ENCODE measurements at places on chromosomes 7 and 10.

- DNase-seq, result peak; percentile 5
Observed at GRCh38 chr7:28102797-28103196, 77.8 kb downstream of the JAZF1 start.

- DNase-seq, result no peak
Observed at GRCh38 chr7:138845711-138846110, 47.7 kb upstream of the ATP6V0A4 start.

DNA sequence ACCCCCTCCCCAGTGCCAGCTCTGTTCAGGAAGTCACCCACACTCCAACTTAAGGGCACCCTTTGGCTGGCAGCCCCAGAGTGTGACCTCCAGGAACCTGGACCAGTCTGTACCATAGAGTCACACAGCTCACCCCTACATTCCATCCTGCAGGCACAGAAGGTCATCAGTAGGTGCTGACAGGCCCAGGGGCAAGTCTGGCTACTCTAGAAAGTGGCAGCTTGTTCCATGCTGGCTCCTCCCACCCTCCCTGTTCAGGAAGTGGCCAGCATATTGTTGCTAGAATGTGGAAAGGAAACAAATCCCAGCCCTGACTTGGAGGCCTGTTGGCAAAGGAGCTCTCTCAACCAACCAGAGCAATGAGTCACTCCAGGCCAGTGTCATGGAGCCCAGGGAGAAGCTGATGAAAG lies 3.2 kb upstream of the NCOA4 start:
- DNase-seq, result peak; percentile 86

- no peak for DNase-seq
Observed at GRCh38 chr7:22617166-22617565, 109.8 kb upstream of the IL6 start.

DNA sequence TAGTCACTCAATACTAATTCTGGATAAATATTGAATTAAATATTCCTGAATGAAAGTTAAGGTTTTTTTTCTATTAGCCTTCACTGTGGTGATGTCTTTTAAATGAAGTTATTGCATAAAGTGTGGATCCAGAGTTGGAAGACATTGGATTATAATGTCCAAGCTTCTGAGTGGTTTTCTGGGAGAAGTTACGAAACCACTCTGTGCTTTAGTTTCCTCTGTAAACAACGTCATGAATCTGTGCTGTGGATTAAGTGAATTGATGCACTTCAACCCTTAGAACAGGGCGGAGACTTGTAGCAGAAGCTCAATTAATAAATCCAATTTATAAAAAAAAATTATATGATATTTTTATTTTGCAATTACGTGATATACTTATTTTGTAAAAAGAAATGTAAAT lies 271.7 kb downstream of the BICC1 start:
- DNase-seq, result no peak

GRCh38 chr7:77923419-77923818 lies 124.8 kb downstream of the PHTF2 start:
- no peak for DNase-seq

GRCh38 chr10:94315975-94316464 lies 46.7 kb downstream of the NOC3L start:
- DNase-seq, result peak; percentile 67

DNA sequence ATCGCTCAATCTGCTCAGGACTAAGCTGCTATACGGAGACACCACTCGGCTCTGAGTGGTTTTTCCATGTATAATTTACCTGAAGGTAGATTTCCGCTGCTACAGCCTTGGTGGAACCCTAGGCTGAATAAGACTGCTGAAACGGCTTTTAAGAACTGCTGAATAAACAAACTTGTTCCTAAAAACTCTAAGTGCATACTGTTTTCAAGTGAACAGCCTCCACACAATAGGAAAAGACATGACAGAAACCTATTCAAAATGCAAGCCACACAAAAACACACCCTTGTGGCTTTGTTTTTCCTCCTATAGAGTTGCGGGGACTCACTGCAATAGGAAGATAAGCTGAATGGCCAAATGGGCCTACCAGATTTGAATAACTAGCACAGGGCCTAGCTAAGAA lies 117.2 kb downstream of the UBE2H start:
- no peak for DNase-seq

- peak; percentile 93 for DNase-seq
Observed at GRCh38 chr7:74627661-74628411, 29.7 kb upstream of the GTF2I start.

- no peak for DNase-seq
Observed at GRCh38 chr7:45703911-45704682, 129.9 kb downstream of the ADCY1 start.

DNA sequence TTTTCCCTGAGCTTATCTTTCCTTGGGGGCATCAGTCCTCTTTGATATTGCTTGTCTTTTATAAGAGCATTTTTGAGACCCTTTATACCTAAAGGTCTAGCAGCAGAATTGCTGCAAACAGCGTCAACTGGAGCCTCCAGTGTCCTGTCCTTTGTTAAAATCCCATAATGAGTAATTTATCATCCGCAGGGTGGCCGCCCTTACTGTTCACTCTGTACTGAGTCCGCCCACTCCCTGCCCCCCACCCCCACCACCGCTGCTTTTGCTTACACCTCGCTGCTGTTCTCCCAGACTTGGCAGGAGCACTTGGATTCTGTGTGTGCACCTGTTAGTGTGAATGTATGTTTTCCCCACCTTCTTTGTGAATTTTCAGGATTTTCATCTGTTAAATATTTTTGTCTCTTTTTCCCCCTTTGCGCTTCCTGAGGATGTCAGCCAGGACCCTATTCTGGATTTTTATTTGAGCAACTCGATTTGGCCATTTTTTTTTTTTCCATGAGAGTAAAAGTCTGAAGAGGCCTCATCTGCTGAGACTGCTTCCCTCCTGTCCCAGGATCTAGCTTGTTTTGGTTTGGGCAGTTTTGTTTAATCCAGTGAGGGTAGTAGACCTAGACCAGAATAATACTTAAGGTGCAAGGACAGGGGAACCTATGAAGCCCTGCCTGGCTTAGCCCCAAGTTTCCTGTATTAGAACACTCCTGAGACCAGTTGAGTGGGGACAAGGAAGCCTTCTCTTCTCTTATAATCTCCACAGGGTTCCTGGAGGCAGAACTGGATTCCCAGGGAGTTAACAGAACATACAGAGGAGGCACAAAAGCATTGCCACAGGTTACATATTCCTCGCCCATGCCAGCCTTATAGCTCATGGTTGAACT lies 8.2 kb downstream of the AGFG2 start:
- no peak for DNase-seq

GRCh38 chr7:112784603-112785002 lies 5.6 kb downstream of the TMEM168 start:
- DNase-seq, result no peak

- peak; percentile 61 for DNase-seq
Observed at GRCh38 chr10:19788075-19788686, 28.1 kb upstream of the PLXDC2 start.

DNA sequence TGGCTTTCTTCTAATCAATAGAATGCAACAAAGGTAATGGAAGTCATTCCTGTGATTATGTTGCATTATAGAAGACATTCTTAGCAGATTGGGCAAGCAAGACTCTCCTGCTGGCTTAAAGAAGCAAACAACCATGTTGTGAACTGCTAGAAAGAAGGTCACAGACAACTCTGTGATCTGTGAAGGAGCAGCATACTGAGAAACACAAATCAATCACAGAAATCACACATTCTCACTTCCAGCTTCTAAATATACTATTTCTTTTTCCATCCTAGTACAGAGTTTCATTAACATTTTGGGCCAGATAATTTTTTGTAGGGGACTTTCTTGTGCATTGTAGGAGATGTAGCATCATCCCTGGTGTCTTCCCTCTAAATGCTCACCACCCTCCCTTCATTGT lies 28.0 kb upstream of the PALS2 start:
- no peak for DNase-seq

Measured in HepG2 (cell line).